ENCODE measurements at places on chromosomes 13 and 19. TPM values are rescaled to one million over a fixed set of nuclear protein-coding genes. Genes with fewer than 3 reads are reported as not detected.

- no peak for DNase-seq
These were observed 32.7 kb upstream of the DCLK1 start for GRCh38 chr13:36163809-36164308.

DNA sequence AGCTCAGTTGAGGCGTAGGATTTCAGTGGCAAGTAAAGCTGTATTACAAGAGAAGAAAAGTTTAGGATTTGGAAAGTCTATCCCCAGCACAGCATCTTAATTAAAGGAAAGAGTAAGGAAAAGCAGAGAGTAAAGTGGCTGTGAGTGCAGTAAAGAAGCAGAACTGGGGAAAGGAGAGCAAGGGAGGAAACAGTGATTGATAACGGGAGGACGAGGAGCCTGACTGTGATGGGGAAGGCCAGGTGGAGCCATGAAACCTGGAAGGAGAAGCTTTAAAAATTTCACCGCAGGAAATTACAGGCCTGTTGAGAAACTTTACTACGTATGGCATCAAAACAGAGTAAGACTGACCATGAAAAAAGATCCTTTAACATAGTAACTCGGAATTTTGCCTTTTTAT lies 175.6 kb downstream of the SHISA2 start:
- no peak for DNase-seq

DNA sequence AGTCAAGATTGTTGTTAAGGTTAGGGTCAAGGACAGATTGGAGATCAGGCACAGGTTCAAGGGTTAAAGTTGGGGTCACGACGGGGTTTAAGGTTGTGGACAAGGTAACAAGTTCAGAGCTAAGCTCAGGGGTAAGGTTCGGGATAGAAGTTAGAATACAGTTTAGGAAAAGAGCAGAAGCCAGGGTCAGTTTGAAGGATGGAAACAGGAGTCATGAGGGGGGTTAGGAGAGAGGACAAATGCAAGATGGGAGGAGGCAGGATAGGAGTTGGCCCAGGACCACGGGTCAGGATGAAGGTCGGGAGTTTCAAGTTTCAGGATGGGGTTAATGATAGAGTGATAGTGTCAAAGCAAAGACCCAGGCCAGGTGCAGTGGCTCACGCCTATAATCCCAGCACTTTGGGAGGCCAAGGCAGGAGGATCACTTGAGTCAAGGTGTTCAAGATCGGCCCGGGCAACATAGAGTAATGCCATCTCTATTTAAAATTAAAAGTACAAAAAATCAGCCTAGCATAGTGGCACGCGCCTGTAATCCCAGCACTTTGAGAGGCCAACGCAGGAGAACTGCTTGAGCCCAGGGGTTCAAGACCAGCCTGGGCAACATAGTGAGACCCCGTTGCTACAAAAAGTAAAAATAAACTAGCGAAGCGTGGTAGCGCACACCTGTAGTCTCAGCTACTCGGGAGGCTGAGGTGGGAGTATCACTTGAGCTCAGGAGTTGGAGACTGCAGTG lies 7.7 kb downstream of the NPHS1 start:
- peak; percentile 65 for DNase-seq

DNA sequence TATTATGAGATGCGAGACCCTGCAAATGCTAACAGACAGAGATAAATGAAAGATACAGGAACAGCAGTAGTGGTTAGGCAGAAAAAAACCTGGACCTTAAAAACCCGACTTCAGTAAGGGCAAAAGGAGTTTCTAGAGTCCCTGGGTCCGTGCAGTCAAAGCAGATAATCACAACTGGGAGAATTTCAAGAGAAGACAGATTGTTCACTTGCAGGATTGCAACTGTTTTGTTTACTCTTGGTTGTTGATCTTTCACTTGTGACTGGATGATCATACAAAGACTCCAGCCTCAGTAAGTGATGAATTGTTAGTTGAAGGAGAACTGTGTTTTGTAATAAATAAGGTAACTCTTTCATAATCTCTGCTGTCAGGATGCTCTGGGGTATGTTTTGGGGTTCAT lies 135.1 kb downstream of the GPC6 start:
- DNase-seq, result no peak

GRCh38 chr19:24051516-24051915 lies 35.5 kb upstream of the ZNF254 start:
- DNase-seq, result no peak

DNA sequence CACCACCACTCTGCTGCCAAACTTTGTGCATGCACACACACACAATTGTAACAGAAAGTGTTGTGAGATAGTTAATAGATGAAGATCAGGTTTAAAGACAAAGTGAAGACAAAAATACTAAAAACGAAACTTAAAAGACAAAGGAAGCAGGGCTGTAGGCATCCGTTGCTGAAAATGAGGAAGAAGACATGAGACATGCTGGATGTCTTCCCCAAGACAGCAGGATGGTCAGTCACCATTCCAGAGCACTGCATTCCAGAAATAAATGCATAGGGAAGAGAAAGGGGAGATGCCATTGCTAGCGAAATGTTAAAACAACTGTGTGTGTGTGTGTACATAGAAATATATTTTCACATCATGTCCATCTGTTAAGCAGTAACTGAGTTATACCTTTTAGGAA lies 520.1 kb downstream of the SUCLA2 start:
- no peak for DNase-seq

The OR10H1 gene
- total RNA-seq, result not detected

GRCh38 chr13:60328073-60328472 lies 68.9 kb upstream of the TDRD3 start:
- DNase-seq, result no peak

DNA sequence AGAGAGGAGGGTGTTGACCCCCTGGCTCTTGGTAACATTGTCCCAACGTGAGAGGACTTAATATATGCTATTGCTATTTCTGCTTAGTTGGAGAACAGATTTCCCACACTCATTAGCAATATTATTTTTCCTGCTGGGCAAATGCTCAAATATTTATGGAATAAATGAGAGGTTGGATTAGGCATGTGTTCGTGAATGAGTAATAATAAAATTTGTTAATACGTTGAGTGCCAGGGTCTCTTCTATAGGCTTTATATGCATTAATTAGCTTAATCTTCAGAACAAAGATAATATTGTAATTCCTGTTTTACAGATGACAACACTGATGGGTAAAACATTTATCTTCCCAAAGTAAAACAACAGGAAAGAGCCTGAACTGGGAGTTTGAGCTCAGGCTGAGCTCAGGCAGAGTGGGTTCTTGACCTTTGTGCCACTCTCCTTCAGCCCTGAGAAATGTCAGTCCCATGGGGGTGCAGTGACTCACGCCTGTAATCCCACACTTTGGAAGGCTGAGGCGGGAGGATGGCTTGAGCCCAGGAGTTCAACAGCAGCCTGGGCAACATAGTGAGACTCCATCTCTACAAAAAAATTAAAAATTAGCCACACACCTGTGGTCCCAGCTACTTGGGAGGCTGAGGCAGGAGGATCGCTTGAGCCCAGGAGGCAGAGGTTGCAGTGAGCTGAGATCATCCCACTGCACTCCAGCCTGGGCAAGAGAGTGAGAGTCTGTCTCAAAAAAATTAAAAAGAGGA lies 1.2 kb downstream of the ZNF233 start:
- DNase-seq, result no peak

The SCGB2B2 gene
- total RNA-seq, result not detected

- DNase-seq, result no peak
These were observed 462 bp upstream of the MPHOSPH8 start for GRCh38 chr13:19632915-19633478.

All from H7 (cell line).